NCI-H2081 (cell line): ENCODE measurements at places on chromosomes 12 and 14.

DNA sequence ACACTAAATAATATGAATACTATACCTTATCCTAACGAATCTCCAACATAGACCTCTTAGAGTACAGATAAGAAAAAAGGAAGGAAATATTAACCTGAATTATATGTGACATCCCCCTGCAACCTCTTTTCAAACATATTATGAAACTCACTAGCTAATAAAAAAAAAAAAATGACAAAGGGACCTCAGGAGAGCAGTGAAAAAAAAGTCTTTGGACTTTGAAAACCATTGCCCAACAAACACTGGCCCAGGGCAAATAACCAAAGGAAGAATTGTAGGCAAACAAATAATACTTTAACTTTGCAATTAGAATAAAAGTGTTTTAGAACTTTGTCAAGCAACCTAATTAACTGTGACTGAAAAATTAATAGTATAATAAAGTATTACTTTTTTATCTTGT is 7.7 kb downstream of the SOX5 start:
- no peak for DNase-seq

DNA sequence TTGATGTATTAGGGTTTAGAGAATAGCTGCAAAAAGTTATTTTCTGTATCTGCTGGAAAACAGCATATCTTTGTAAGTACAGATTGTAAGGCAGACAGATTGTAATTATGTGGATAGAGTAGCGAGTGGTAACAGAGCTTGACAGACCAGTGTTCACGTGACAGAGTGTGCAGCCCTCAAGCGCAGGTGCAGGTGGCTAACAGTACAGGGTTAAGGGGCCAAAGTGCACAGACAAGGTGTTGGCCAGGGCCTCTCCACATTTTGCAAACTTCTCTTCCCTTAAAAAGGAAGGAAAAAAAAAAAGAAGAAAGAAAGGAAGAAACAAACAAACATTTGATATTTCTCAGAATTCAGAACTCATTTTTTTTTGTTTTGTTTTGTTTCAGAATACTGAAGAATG is 25.2 kb upstream of the KLHL42 start:
- DNase-seq: no peak

DNA sequence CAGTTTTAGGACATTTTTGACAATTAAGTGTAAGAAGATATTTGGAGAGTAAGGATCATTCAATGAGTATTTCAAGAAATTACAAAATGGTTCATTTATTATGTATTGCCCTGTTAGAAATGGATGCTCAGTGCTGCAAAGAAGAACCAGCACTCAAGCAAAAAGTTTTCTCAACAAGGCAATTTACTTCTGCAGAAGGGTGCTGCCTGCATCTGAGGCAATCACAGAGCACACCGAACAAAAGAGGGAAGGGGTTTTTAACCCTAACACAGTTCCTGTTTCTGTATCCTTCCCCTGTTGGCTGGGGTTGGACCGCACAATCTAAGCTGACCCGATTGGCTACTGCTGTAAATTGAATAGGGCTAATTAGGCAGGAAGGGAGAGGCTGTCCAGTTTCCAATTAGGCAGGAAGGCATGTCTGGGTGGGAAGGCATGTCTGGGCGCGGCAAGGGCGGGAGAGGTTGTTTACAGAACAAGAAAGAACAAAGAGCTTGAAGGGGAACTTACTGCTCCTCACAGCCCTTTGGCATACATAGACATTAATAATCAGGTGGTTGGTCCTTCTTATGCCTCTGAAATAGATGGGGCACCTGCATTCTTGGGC is 41.4 kb downstream of the SPTSSA start:
- no peak for DNase-seq

DNA sequence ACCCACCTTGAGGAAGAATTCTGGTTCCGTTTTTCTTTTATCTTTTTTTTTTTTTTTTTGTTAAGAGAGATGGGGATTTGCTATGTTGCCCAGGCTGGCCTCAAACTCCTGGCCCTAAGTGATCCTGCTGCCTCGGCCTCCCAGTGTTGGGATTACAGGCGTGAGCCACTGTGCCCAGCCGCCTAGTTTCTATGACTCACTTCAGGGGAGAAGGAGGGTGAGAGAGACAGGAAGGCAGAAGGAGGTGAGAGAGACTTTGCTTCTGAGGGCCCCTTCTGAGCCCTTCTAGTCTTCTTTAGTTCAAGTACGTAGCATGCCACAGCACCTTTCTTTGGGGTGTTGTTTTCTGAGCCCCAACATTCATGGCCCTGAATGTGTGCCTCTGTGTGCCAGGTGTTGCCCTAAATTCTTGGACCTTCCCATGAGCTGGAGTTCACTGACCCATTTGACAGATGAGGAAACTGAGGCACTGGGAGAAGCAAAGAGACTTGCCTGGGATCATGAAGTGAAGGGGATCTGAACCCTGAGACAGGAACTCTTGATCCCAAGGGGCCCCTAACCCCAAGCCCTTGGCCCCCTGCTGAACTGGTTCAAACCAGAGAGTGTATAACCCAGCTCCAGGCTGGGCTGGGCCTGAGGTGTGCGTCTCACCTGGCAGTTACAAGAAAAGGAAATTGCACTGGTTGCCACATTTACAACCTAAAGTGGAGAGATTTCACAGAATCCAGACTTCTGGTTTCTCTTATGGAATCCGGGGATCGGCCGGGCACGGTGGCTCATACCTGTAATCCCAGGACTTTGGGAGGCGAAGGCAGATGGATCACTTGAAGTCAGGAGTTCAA is 20.8 kb downstream of the SH2B3 start:
- DNase-seq: no peak

DNA sequence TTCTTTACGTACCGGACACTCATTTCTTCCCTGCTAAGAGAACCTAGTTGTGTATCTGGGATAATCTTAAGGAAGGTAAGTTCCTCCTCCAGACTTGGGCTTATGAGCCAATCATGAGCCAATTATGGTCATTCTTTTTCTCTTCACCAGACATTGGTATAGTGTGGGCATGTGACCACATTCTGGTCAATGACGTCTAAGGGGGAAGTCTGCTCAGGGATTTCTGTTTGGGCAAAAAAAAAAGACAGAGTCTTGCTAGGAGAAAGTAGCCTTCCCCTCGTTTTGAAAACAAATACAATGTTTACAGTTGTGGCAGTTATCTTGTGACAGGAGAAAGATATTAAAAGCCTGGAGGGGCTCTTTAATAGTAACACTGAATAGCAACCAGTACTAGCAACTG is 20.1 kb upstream of the PLXNC1 start:
- DNase-seq: no peak

GRCh38 chr12:26712892-26713291 is 120.1 kb downstream of the ITPR2 start:
- no peak for DNase-seq

DNA sequence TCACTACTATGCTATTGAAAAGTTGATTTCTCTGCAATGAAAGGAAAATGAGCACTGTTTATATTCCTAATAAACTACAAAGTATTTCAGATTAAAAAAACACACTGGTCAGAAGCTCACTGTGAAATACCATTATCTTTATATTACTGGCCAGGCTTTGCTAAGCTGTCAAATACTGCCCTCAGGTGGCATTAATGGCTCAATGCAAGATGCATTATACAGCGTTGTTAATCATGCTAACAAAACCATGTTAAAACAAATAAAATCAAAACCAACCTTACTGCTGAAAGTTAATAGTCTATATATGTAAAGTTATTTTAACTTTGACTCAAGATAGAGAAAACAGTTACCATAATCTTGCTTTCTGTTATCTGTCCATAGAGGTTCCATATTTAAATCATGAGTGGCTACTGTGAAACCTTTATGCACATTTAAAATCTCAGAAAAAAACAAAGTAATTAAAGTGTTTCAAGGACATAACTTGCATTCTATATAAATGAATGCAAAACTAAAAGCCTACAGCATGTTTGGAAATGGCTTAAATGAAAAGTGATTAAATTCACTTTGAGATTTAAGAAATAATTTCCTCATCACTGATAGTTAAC is 121.7 kb downstream of the RALGAPA1 start:
- peak; percentile 66 for DNase-seq

DNA sequence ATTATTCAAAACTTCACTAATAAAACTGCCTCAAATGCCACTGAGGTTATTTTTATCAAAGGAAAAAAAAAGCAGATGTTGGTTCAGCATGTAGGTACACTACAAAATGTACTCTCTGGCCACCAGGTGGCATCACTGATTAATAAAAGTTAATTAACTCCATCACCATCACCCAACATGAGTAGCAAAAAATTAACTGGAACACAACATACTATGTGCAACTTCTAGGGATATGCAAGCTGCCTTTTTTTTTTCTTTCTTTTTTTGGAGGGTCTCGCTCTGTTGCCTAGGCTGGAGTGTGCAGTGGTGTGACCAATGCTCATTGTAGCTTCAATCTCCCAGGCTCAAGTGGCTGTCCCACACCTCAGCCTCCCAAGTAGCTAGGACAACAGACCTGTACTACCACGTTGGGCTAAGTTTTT is 43.8 kb upstream of the NR2C1 start:
- peak; percentile 79 for DNase-seq

DNA sequence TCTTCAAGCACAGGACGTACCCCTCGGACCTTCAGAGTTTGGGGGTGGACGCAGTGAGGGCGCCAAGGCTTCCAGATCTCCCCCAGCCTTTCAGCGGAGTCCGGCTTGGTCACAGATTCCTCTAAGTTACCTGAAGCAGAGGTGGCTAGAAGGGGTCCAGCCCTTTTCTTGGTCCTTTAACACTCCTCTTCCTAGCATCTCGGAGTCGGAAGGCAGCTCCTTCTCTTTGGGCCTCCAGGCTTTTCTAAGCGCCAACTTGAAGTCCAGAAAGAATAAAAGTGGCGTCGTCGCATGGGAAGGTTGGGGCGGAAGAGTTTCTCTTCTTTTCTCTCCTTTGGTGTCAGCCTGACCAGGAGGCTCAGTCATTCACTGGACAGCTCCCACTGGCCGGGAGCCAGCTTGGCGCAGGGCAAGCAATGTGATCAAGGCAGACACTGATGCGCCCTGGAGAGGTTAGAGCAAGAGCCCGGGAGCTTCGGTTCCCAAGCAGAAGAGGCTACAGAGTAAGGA is 9.6 kb downstream of the OR6S1 start:
- DNase-seq: no peak

DNA sequence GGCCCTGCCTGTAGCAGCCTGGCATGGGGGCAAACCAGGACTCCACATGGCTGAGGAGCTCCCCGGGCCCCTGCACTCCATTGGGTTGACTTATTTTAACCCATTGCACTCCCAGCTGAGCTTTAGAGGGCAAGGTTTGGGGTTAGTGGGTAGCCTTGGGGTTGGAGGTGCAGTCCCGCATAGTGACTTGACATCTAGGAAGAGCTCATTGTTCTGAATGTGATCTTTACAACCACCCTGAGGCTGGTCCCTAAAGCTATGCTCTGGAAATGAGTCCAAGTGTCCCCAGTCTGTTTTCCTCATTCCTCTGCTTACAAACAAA is 36.4 kb downstream of the NFKBIA start:
- DNase-seq: no peak

GRCh38 chr12:120481022-120481767 is 11.6 kb upstream of the SRSF9 start:
- no peak for DNase-seq

GRCh38 chr12:88958946-88959345 is 378.7 kb upstream of the KITLG start:
- peak; percentile 42 for DNase-seq

DNA sequence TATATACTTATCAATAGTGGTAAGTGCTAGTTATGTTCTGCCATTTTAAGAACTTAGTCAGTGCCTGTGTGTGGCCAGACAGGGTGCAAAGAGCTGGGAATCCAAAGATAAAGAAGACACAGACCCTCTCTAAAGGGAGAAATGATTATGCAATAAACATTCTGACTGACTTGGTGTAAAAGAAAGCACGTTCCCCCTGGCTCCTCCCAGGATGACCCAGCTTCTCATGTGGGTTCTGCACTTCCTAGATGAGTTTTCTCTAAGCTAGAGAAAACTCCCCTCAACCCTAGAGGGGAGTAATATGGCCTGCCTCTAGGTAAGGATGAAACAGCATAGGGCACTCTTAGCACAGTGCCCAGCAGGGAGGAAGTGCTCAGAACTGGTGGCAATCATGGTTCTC is 231.2 kb downstream of the VRK1 start:
- DNase-seq: no peak

DNA sequence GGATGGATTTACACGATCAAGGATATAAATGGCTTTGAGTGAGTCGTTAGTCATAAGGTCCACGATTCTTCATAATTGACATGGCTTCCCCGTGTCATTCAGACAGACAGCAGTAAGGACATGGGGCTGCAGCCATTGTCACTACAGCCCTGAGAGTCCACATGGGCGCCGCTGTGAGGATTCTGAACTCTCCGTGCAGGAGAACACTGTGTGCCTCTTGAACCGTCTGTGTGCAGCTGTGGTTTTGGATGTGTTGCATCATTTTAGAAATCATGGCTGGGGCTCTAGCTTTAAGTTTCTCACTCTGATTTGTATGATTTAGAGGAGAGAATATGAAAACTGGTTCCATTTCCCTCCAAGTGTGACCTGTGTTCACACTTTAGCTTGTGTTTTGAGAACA is 47.2 kb downstream of the NPAS3 start:
- no peak for DNase-seq

DNA sequence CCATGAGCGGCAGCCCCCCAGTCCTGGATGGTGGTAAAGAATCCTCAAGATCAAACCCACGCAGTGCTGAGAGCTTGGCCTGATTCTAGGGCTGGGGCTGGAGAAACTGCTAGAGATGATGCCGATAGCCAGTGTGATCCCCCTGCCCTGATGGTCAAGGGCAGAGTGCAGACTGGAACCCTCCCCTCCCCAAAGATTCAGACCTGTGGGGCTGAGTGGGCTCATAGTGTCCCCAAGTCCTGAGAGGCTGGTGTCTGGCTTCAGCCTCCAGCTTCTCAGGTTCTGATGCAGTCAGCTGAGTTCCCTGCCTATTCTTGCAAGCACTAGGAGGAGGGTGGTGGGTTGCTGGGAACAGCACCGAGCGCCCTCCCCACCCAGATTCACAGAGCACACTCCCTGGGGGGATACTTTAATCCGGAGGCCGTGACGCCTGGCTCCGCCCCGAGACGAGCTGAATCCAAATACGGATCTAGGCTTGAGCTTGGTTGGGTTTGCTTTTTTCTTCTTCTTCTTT is 11.9 kb downstream of the RHOF start:
- no peak for DNase-seq

DNA sequence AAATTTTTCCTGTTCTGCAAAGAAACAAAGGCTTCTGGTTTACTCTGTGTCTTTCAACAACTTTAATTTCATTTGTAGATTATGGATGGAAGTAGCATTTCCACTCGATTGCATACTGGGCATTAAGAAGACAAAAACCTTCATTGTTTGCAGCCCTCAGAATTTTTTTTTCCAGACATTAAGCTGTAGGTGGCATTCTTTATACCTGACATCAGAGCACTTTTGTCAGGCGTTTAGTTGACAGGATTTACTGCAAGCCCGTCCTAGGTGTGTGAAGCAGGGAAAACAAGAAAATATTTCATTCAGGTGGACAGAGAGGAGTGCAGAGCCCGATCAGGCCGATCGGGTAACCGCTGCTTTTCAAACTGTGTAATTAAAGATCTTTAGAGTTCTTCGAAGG is 107.5 kb downstream of the TMEM260 start:
- no peak for DNase-seq

- no peak for DNase-seq
Measured at GRCh38 chr14:92314182-92314581, 8.8 kb upstream of the SLC24A4 start.

- no peak for DNase-seq
Measured at GRCh38 chr12:51777973-51778372, 70.5 kb downstream of the FIGNL2 start.
